ENCODE measurements at places on chromosomes 2 and 18.

DNA sequence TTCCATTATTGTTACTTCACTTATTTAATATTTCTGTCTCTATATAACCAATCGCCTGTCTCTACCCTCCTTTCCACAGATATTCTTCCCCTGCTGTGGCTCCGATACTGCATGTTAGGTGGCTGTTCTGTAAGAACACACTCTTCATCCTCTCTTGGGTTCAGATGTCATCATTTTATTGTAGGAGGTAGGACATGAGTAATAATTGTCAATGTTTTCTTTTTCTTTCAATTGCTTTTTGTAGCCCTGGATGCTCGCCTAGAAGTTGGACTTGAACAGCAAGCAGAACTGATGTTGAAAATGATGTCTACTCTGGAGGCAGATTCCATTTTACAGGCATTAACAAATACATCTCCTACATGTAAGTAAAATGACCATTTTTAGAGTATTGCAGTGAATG is 128.6 kb downstream of the BIRC6 start:
- no peak for DNase-seq

DNA sequence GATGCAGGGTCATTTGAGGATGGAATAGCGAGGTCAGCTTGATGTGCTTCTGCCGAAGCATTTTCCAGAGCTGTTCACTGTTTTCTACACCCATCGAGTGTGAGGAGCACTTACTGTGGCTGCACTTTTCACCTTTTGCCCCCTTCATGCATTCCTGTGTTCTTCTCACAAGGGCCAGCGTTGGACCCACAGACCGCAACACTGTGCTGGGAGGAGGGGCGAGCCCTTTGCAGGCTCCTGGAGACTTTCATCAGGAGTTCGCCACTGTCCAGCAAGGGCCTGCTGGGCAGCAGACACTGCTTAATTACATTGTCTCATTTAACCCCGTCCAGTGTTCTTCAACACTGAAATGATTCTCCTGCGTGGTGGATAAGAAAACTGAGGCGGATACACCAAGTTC is 29.9 kb downstream of the CYP26B1 start:
- no peak for DNase-seq

GRCh38 chr2:156765450-156765849 is 329.3 kb downstream of the GPD2 start:
- no peak for DNase-seq

- no peak for DNase-seq
These were observed 423.3 kb downstream of the LPIN1 start for GRCh38 chr2:12169721-12170120.

GRCh38 chr2:111995148-111995547 is 59.9 kb upstream of the TMEM87B start:
- DNase-seq, result no peak

- DNase-seq, result no peak
These were observed 62.5 kb downstream of the MRO start for GRCh38 chr18:50757358-50757757.

- DNase-seq, result no peak
These were observed 280.2 kb downstream of the STK39 start for GRCh38 chr2:167966937-167967913.

- no peak for DNase-seq
These were observed 38.7 kb downstream of the MSTN start for GRCh38 chr2:190023860-190024259.

DNA sequence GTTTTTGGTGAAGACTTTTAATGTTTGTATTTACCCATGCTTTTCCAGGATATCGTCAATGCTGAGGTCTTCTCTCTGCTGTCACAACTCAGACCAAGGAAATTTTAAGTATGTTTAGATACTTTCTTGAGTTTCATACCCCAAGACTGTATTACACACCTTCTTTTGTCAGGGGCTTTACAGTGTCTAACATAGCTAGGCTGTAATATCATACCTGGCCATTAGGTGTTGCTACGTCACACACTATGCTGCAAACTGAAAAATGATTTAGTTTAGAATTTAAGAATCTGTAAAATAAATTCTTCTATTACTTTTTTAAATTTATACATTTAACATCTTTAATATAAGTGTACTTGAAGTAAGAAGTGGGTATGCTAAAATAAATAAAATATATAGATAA is 358.4 kb upstream of the NRP2 start:
- no peak for DNase-seq

DNA sequence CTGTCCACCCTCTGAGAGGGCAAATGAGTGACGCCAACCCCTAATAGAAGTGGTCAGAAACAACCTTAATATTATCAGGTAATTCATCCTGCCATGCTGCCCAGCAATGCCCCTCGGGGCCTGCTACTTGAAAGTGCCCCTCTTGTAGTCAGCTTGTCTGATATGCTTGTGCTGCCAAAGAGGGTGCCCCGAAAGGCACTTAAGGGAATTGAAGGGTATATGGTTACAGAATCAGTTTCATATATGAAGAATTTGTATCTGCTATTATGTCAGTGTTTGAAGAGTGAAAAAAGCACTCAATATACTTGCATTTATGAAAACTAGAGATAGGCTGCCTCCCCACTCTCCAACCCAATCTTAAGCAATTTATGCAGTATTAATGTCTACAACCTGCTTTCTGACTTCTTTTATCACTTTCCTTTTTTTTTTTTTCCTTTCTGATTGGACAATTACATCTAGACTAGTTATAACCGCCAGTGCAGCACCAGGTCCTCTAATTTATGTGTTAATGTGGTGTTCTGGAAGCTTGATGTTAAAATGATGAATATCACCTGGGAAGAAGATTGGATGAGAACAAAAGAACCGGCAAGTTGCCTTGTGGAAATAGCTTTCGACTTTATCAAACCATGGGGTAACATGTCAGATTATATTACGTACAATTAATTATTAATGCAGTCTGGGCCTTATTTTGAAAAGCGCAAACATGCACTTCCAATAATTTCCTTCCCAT is 646.9 kb upstream of the ACVR2A start:
- no peak for DNase-seq

DNA sequence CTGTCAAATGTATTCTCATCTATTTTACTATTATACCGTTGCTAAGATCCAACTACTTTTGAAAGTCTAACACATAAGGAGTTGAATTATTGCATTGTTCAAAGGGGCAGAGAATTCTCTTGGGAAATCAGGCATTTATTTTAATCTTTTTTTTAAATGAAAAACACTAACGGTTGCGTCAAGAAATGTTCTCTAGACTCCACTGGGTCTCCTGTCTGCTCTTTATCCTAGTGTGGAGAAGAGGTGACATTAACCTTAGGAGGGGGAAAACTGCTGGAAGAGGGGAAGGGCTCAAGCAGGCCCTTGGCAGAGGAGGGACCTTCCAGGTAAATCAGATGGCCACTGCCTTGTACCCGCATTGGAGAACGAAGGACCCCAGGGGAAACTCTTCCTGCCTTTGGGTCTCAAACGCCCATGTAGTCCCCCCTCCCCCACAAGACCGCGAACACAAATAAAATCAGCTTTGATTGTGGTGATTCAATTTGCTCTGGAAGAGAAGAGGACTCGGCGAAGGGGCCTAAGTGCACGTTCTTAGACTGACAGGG is 1.1 kb upstream of the APCDD1 start:
- no peak for DNase-seq

DNA sequence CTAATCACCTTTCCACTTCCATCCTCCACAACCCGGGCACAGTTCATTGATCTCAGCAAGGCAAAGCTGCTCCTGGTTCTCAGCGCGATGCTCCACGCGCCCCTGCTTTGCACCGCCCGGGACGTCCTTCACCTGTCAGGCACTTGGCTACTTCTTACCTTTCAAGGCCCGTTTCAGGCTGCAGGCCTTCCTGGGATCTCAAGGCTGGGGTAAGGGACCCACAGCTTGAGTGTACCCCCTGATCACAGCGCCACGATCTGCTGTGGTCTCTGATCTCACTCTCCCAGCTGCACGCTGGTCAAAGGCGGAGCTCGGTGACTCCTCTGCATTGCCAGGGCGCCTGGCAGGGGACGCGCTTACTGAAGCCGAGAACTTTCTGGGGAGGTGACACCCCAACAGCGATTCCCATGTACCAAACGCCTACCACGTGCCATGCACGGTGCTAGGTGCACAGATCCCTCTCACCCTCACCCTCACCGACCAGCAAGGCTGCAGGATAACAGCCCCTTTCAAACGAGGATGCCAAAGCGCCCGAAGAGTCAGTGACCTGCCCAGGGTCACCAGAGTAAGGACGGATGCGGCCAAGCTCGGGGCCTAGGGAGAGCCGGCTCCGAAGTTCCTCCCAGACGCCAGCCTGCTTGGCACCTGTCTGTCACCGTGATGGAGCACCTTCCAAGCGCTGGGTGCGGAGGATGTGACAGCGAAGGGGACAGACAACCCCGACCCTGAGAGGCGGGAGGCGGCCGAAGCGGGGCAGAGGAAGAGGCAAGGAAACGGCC is 818 bp downstream of the ITGB1BP1 start:
- DNase-seq, result peak; percentile 46

- no peak for DNase-seq
These were observed 222.9 kb downstream of the PTPRM start for GRCh38 chr18:7789856-7790552.

DNA sequence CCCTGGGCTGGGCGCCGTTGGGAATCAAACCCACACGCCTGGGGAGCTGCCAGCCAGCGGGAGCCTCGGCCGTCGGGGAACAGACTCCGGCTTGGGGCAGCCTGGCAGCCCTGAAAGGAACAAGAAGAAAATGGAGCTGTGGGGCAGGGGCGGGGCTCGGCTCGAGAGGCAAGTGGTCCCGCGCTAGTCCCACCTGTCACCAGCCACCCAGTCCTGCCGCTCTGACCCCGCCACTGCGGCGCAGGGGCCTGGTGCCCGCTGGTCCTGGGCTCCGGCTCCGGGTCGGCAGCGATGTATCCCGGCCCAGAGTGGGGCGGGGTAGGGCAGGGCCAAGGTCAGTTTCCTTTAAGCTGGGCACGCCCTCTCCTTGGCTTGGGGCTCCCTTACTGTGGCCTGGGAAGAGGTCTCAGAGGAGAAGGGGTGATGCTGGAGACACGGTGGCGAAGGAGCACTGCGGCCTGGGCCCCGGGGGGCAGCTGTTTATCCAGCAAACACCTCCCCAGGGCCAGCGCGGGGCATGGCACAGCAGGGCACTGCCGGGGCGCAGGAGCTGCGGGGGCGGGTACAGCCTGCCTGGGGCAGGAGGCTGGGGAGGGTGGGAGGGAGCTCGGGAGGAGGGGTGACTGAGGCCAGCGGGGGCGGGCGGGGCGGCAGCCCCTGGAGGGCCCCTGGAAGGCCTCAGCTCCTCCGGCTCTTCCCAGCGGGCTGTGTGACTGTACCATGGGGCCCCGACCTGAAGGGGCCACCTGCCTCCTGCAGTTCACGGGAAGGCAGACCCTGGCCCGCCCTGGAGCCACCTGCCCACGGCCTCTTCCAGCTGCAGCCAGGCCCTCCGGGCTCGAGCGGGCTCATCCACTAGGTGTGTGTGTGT is 15.6 kb downstream of the ODC1 start:
- no peak for DNase-seq

- DNase-seq, result no peak
These were observed 32.6 kb upstream of the SLC40A1 start for GRCh38 chr2:189613077-189613636.

DNA sequence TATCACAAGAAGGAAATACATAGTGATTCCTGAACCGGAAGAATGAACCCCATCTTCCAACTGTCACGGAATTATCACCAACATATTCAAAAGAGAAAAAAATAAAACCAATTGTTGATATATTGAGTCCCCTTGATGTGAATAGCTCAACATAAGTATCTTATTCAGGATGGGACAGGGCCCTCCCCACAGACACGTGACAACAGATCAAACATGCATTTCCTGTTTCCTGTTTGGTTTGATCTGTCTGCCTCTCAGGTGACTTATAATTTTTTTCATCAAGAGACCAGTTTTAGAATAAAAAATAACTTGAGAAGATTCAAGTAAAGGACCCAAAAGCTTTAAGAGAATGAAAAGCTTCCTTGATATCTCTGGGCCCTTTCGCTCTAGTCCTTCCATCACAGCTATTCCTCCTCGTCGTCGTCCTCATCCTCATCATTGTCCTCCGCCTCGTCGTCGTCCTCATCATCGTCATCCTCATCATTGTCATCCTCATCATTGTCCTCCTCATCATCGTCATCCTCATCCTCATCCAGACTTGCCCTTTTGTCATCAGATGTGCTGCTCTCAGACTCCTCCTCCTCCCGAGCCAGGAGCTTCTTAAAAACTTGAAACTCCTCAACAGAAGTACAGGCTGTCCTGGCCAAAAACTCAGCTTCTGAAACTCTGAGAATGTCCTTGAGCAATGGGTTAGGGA is 6.3 kb downstream of the MTERF4 start:
- peak; percentile 14 for DNase-seq

GRCh38 chr2:127608061-127609030 is 37.6 kb upstream of the GPR17 start:
- DNase-seq, result no peak
